ENCODE measurements at places on chromosomes 5 and 9. TPM values are rescaled to one million over a fixed set of nuclear protein-coding genes. Genes with fewer than 3 reads are reported as not detected.

ADAMTSL2 gene
- polyA plus RNA-seq, result 0.14 TPM

AGXT2 gene
- polyA plus RNA-seq, result not detected

PCDHGA4 gene
- not detected for polyA plus RNA-seq

CFAP90 gene
- polyA plus RNA-seq, result not detected

KIAA0825 gene
- 0.74 TPM for polyA plus RNA-seq

IL7R gene
- polyA plus RNA-seq, result 569 TPM

SEC61B gene
- polyA plus RNA-seq, result 263 TPM

CYLC2 gene
- polyA plus RNA-seq, result not detected

CRB2 gene
- polyA plus RNA-seq, result not detected

CDO1 gene
- not detected for polyA plus RNA-seq

ITK gene
- 148 TPM for polyA plus RNA-seq

CER1 gene
- not detected for polyA plus RNA-seq

LCN10 gene
- polyA plus RNA-seq, result 0.60 TPM

SLCO4C1 gene
- polyA plus RNA-seq, result not detected

AK8 gene
- not detected for polyA plus RNA-seq

PCSK1 gene
- polyA plus RNA-seq, result not detected

RNF183 gene
- not detected for polyA plus RNA-seq

PCDHGA7 gene
- not detected for polyA plus RNA-seq

TRIP13 gene
- polyA plus RNA-seq, result 1.1 TPM

OBP2B gene
- not detected for polyA plus RNA-seq

CDC25C gene
- polyA plus RNA-seq, result not detected

All from naive thymus-derived CD8-positive, alpha-beta T cell (primary cell).